ENCODE measurements at places on chromosomes 5 and 9.

- no peak for DNase-seq
Measured at GRCh38 chr9:112252194-112252593, 77.1 kb upstream of the SUSD1 start.

- no peak for DNase-seq
Measured at GRCh38 chr9:132474253-132474652, 64.2 kb downstream of the CFAP77 start.

- no peak for DNase-seq
Measured at GRCh38 chr9:132590318-132591182, 8.1 kb downstream of the BARHL1 start.

- no peak for DNase-seq
Measured at GRCh38 chr5:96668725-96669124, 6.5 kb downstream of the CAST start.

DNA sequence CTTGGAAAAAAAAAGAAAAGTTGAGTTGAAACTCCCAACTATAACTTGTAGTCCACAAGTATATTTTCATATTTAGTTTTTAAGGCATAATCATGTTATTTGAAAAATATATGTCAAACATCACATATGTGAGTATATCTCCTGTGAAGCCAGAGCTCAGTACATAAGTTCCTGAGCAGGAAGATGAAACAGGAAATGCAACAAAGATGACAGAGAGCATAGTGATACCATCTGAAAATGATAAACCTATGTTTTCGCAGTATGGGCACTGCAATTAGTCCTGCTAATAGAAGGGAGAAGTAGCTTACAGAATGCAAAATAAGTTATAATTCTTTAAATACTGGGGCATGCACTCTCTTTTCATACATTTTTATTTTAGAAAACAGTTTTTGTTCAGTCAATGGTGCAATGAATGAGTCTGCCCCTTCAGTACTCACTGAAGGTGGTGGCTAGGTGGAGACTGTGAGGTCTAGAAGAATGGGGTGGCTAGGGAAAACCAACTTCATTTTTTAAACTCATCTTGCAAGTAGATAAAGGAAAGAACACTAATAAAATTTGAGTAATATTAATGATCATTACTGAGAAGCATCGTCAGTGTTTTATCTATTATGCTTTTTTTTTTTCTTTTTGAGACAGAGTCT is 54.1 kb upstream of the FYB1 start:
- DNase-seq: no peak

GRCh38 chr5:141597814-141598213 is 21.0 kb downstream of the DIAPH1 start:
- DNase-seq: no peak

DNA sequence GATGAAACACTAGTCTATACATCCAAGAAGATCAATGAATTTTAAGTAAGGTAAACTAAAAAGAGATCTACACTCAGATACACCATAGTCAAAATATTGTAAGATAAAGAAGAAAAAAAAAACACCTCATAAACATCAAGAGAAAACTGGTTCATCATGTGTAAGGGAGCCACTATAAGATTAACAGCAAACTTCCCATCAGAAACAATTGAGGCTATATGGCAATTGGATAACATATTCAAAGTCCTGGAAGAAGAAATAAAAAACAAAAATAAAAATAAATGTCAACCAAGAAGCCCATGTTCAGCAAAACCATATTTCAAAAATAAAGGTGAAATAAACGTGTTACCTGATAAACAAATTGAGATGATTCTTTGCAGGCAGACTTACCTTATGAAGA is 3.6 kb downstream of the OR13C8 start:
- no peak for DNase-seq

- DNase-seq: no peak
Measured at GRCh38 chr5:123156577-123157296, 67.7 kb downstream of the PRDM6 start.

DNA sequence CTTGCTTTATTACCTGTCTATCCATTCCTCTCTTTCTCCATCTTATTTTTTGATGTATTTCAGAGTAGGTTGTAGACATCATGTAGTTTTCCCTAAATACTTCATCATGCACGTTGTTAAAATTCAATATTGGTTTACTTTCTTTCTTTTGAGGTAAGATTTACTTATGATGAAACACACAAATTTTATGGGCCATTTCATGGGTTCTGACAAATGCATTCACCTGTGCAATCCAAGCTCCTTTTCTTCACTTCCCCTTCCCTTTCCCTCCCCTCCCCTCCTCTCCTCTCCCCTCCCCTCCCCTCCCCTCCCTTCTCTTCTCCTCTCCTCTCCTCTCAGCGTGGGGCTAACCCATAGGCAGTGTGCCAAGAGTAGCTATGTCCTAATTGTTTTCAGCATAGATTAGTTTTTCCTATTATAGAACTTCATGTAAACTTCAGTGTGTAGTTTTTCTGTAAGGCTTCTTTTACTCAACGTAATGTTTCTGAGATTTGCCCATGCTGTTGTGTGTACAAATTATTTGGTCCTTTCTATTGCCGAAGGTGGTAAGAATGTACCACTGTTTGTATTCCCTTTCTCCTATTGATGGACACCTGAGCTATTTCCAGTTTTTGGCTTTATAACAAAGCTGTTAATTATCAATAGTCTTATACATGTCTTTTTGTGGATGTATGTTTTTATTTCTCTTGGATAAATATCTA is 92.9 kb upstream of the CLINT1 start:
- DNase-seq: no peak

DNA sequence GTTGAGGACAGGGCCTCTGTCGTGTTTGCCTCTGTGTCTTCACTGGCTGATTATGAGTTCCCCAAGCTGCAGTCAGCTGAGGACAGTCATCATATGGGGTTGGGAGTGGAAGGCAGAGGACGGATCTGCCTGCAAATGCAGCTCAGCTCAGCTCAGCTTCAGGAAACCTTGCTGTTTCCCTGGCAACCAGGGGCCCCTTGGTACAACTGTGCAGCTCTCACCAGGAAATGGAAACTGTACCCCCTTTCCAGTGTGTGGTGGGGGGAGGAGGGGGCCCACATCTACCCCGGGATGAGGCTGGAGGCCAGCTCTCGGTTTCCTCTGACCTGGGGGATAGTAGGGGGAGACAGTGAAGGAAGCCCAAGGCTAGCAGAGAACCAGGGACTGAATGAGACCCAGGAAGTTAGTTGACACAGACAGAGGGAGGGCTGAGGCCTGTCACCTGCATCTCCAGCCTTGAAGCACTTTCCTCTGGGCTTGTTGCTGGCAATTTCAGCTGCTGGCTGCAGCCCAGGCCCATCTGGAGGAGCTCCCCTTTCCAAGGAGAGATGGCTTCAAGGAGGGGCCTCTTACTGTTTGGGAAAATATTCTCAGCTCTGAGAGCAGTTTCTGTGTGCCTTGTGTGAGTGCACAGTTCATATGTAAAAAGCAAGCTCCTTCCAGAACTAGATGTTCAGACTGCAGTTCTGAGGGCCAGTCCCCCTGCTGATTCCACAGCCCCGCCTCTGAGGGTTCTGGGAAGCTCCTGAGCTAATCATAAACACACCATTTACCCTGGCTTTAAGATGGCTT is 6.9 kb downstream of the ANXA6 start:
- DNase-seq: peak; percentile 47

GRCh38 chr5:1836176-1836890 is 35.1 kb downstream of the NDUFS6 start:
- DNase-seq: no peak

- no peak for DNase-seq
Measured at GRCh38 chr9:97386265-97386633, 25.6 kb upstream of the TDRD7 start.

DNA sequence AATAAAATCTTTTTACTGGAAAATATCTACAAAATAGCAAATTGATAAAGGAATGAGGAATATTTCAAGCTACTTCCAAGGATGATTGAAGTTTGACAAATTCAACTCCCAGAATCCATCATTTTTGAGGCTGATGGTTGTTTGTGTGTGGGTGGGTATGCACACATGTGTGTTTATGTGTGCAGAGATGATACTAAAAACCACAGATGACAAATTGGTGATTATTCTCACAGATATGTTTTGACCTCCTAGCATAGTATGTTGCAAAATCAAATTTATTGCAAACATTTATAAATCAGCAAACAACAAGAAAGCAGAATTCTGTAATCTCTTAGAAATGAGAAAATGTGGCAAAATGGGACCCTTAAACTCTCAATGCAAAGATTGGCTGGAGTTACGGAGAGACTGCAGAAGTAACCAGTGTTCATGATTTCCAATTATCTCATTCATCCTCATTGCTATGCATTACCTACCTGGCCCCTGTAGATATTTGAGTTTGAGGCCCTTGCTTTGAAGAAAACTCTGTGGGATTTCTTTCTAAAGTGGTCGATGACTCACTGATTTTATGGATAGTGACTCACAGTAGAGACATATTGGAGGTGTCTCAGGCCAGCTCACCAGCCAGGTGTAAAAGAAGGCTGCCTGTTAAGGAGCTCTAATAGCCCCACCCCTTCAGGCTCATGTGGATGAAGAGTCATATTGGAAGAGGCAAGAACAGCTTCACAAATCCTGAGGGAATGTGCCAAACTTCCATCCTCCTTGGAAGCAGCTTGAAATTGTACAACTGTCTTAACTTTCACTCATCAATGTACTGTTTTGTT is 44.6 kb upstream of the TMC1 start:
- no peak for DNase-seq

DNA sequence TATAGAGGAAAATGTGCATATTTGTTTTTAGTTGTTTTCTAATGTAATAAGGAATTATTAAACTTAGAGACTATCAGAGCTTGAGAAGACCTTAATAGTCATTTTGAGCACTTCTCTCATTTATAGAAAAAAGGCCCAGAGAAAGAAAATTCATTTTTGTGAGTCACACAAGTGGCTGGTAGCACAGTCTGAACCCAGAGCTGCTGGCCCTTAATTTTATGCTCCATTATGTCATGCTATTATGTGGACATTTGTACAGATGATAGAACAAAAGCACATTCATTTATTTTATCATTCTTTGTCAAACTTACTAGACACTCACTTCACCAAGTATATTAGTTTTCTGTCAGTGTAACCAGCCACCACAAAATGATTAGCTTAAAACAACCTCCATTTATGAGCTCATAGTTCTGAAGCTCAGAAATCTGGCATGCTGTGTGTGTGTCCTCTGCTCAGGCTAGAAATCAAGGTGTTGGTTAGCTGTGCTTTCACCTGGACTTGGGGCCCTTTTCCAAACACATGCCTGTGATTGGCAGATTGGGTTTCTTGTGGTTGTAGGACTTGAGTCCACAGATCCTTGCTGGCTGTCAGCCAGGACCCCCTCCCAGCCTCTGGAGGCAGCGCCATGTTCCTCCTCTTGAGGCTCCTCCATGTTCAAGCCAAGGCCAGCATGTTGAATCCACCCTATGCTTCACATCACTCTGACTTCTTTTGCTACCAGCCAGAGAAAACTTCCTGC is 188.9 kb downstream of the ARHGAP26 start:
- no peak for DNase-seq

- DNase-seq: no peak
Measured at GRCh38 chr5:125150041-125150669, 403.7 kb upstream of the ZNF608 start.

DNA sequence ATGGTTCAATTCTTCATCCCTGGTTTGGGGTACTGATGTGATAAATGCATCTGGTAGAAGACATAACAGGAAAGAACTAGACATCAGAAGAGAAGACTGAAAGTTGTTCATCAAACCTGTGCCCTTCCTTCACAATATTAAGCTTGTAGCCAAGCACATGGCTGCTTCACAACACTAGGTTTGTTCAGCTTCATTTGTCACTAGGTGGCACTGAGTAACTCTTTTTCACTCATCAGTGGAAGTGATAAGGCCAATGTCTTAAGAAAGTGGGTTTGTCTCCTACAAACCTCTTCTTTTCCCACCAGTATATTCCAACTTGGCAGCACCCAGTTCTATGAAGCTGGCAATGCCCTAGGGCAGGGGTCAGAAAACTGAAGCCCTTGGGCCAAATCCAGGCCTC is 26.9 kb downstream of the ZNF484 start:
- DNase-seq: no peak

- DNase-seq: no peak
Measured at GRCh38 chr5:170711300-170711699, 72.2 kb upstream of the GABRP start.

GRCh38 chr9:33813712-33814641 is 3.0 kb upstream of the UBE2R2 start:
- no peak for DNase-seq
